NCI-H1417 (cell line): ENCODE measurements at places on chromosomes 12 and 14.

- DNase-seq: no peak
These were observed 67.9 kb upstream of the FBRSL1 start for GRCh38 chr12:132422040-132422380.

- DNase-seq: no peak
These were observed 32.0 kb upstream of the LRRK2 start for GRCh38 chr12:40192704-40193255.

DNA sequence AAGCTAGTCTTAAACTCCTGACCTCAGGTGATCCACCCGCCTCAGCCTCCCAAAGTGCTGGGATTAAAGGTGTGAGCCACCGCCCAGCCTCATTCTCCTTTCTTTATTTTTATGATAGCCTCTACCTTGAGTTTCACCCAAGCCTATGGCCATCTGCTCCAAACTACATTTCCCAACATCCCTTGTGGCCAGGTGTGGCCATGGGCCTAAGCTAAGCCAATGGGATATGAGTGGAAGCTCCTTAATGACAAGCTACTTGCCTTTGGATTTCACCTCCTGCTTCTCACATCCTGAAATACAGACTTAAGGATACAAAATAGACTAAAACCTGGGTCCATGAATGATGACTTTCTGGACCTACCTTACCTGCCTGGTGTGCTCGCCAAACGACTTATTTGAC, 46.2 kb downstream of the DPF3 start:
- DNase-seq: no peak

- DNase-seq: no peak
These were observed 23.8 kb upstream of the LRTM2 start for GRCh38 chr12:1796515-1797010.

DNA sequence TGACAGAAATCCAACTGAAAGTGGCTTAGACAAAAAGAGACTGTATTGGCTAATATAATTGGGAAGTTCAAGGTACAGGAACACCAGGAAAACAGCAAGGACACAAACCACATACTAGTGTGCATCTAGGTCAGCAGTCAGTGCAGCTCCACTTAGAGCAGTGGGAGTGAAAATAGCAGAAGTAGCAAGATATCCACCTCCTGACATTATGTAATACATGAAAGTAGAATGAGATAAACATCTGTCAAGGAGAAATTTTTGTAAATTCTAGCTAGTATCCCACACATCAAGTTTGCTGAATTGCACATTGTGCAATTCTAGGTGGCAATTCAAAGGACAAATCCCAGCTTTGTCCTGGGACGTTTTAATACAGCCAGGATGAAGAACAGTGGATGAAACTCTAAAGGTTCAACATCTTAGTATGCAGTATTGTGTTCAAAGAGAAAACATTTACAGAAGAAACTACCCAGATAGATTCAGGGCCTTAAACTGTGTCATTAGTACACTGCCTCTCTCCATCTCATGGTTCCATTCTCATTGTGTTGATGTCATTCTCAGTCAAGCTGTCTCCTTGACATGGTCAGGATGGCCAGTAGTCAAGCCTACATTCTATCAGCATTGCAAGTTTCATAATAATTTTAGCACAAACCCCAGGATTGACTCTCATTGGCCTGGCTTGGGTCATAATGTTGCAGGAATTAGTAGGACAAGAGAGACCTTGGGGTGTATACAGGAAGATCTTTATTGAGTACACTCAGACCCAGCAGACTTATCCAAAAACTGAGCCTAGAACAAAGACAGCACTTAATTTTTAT, 56.8 kb downstream of the SDR9C7 start:
- no peak for DNase-seq

- DNase-seq: no peak
These were observed 981.8 kb downstream of the SLC16A7 start for GRCh38 chr12:60577607-60578006.

DNA sequence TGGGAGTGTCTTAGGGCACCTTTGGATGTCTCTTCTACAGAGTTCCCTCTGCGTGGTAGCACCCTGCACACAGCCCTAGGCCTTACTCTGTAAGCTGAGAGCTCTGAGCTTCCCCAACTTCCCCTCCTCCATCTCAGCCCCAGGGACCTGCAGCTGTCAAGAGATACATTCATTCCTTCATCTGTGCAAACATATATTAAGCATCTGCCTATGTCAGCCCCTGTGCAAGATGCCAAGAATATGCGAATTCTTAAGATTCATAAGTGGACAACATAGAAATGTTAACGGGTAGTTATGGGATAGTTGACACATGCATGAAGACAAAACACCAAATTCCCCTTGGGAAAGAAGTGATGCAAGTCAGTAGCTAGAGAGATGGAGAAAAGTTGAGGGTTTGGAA, 190.8 kb downstream of the SLC41A2 start:
- DNase-seq: no peak

DNA sequence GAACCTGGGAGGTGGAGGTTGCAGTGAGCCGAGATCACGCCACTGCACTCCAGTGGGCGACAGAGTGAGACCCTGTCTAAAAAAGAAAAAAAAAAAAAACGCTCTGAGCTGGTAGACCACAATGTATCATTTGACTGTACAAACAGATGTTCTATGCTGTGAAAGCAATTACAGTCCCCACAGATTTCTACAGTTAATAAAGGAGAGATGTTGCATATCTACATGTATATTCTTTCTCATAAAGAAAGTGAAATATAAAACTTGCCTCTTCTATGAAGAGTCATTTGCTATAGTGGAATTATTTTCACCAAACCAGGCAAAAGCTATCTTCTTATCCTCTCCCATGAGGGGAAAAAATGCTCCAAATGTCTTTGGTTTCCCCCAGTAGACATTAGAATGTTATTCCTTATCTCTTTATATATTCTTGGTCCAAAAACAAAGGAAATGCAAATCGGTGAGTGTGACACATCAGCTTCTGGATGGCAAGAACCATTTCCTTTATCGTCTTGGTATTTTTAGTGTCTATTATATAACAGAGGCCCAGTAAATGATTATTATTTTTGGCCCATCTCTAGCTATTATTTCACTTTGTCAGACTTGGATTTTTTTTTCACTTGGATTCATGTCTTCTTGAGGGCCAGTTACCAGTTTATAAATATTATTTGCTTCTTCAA, 230.4 kb downstream of the SSPN start:
- DNase-seq: no peak

DNA sequence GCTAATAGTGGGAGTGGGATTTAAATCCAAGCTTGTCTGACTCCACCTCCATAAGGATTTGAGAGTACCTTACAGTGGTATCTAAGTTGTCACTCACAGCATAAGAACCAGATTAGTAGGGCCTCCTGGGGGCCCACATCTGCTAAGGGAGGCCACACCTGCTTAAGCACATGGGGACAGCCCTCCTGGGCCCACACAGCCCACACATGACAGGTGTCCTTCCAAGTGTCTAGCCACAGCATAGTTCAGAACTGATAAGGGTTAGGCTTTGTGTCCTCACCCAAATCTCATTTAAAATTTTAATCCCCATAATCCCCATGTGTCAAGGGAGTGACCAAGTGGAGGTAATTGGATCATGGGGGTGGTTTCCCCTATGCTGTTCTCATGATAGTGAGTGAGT, 186.0 kb upstream of the HMGA2 start:
- DNase-seq: no peak

GRCh38 chr12:1994429-1995143, 9.7 kb downstream of the DCP1B start:
- no peak for DNase-seq
